ENCODE measurements at places on chromosomes 12 and 14.

DNA sequence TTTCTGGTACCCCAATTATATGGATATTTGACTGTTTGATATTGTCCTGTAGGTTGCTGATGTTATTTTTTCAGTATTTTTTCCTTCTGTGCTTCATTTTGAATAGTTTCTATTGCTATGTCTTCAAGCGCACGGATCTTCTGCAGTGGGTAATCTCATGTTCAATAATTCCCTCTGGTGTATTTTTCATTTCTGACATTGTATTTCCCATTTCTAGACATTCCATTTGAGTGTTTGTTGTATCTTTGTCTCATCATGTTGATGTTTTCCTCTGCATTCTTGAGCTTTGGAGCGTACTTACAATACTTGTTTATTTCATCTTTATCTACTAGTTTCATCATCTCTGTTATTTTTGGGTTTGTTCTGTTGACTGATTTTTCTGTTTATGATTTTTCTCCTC, 22.0 kb downstream of the TSPAN9 start:
- DNase-seq: no peak

GRCh38 chr14:83197271-83197670, 1663.6 kb upstream of the SEL1L start:
- DNase-seq: no peak

DNA sequence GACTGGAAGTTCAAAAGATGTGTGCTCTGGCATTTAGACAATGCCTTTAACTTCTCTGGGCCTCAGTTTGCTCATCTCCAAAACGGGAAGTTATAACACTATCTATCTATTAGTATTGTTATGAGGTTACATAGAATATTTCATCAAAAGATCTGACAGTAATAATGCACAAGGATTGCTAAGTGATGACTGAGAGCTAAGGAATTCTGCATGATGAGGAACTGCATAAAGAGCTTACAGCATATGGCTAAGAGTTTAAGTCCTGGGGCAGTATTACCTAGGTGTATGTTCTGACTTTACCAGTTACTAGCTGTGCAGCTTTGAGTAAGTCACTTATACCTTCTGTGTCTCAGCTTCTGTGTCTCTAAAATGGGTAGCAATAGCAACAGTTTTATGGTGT, 160.1 kb upstream of the TMPO start:
- DNase-seq: no peak

DNA sequence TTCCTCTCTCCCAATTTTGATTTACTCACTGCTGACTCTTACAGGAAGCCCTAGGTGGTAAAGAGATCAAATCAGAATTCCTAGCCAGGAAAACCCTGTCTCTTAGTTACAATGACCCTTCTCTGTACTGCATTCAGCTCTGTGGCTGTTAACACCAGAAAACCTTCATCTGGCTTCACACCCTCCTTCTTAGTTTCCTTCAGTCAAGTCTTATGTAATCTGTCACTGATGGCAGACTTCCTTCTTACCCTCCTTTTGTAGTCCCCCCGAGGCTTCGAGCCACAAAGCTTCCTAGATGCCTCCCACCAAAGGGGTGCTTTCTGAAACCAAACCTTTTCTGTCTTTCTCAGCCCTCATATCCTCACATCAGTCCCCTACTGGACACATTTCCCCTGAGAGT, 16.5 kb downstream of the NGDN start:
- DNase-seq: no peak

GRCh38 chr12:13163868-13164635, 32.5 kb upstream of the EMP1 start:
- no peak for DNase-seq
